ENCODE measurements at places on chromosomes 6 and 20.

- no peak overlapping the region for H3K27ac ChIP-seq
- no peak for DNase-seq
- H3K27me3 ChIP-seq: no peaks in the 10 kb centered on the region
- no peak overlapping the region for H3K4me3 ChIP-seq
- H3K4me1 ChIP-seq: peaks cover 33% of the 10 kb centered on the region
Observed at GRCh38 chr6:157246771-157247484, 76.4 kb downstream of the TMEM242 start.

GRCh38 chr6:322259-322930, 30.1 kb downstream of the DUSP22 start:
- H3K4me1 ChIP-seq: peaks cover 39% of the 10 kb centered on the region
- no peak for DNase-seq
- H3K27ac ChIP-seq: no peak overlapping the region
- H3K4me3 ChIP-seq: no peak overlapping the region
- peaks cover 6% of the 10 kb centered on the region for H3K36me3 ChIP-seq

GRCh38 chr6:84596488-84596887, 167.9 kb downstream of the TBX18 start:
- no peak overlapping the region for H3K27ac ChIP-seq
- DNase-seq: no peak
- no peaks in the 10 kb centered on the region for H3K4me1 ChIP-seq
- no peak overlapping the region for H3K4me3 ChIP-seq
- no peaks in the 10 kb centered on the region for H3K36me3 ChIP-seq
- H3K27me3 ChIP-seq: no peaks in the 10 kb centered on the region

GRCh38 chr20:39038495-39038894, 76.4 kb downstream of the DHX35 start:
- H3K27me3 ChIP-seq: no peaks in the 10 kb centered on the region
- DNase-seq: no peak
- H3K4me1 ChIP-seq: no peaks in the 10 kb centered on the region
- no peak overlapping the region for H3K4me3 ChIP-seq
- no peak overlapping the region for H3K27ac ChIP-seq

DNA sequence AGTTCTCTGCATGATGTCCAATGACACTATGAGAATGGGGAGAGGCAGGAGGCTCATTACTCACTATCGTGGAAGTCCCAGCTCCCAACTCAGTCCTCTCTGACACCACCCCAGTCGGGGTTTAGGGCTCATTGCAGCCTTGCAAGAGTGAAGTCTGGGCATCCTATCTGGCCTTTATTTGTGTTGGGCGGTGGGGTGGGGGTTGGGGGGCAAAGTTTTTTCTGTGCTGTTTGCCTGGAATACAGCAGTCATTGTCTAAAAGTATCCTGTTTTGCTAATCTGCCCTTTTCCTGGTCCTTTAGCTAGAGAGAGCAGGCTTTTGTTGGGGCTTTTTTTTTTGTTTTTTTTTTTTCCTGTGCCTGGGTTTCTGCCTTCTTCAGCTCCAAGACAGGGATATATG, 174.2 kb downstream of the MYLK4 start:
- no peaks in the 10 kb centered on the region for H3K4me1 ChIP-seq
- H3K27ac ChIP-seq: no peak overlapping the region
- H3K27me3 ChIP-seq: no peaks in the 10 kb centered on the region
- H3K36me3 ChIP-seq: no peaks in the 10 kb centered on the region
- H3K4me3 ChIP-seq: no peak overlapping the region
- DNase-seq: no peak

- no peak for DNase-seq
- no peak overlapping the region for H3K27ac ChIP-seq
- no peaks in the 10 kb centered on the region for H3K27me3 ChIP-seq
- no peaks in the 10 kb centered on the region for H3K36me3 ChIP-seq
Observed at GRCh38 chr20:19056909-19057308, 155.5 kb upstream of the SLC24A3 start.

- H3K4me3 ChIP-seq: peak overlapping the region; percentile 85
- H3K36me3 ChIP-seq: no peaks in the 10 kb centered on the region
- peaks cover 26% of the 10 kb centered on the region for H3K4me1 ChIP-seq
- peaks cover 25% of the 10 kb centered on the region for H3K27me3 ChIP-seq
- DNase-seq: no peak
Observed at GRCh38 chr20:40686893-40687292, 2.1 kb downstream of the MAFB start.

- no peak for DNase-seq
- no peak overlapping the region for H3K4me3 ChIP-seq
- no peak overlapping the region for H3K27ac ChIP-seq
- no peaks in the 10 kb centered on the region for H3K36me3 ChIP-seq
- no peaks in the 10 kb centered on the region for H3K27me3 ChIP-seq
Observed at GRCh38 chr6:67175101-67175500, 1460.0 kb upstream of the ADGRB3 start.

- no peak for DNase-seq
- peaks cover 25% of the 10 kb centered on the region for H3K4me1 ChIP-seq
- no peak overlapping the region for H3K27ac ChIP-seq
- H3K4me3 ChIP-seq: no peak overlapping the region
- no peaks in the 10 kb centered on the region for H3K27me3 ChIP-seq
Observed at GRCh38 chr6:163841326-163841725, 426.8 kb downstream of the QKI start.
